Right ventricle myocardium superior (tissue), 1 donor: ENCODE measurements at places on chromosomes 11 and 22. TPM values are rescaled to one million over a fixed set of nuclear protein-coding genes. Genes with fewer than 3 reads are reported as not detected.

- no peak for DNase-seq
Measured at GRCh38 chr22:41415554-41415953, 31.0 kb downstream of the TOB2 start.

DNA sequence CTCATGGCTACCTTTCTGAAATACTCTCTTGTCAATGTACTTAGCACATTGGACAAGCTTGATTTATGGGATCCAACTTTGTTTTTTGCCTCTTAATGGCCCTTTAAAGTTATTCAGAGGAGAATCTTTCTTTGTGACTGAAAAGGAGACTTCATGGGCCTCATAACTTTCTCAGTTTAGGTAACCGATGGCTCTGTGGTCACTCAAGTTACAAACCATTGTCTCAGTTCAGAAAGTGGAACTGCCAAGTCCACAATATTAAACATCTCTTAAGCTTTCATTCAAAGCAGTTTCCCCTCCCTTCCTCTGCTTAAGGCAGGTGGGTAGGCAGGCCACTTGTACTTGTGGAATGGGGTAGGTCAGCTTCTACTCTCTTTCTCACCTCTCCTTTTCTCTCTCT, 12.3 kb upstream of the ARL14EP start:
- no peak for DNase-seq

DNA sequence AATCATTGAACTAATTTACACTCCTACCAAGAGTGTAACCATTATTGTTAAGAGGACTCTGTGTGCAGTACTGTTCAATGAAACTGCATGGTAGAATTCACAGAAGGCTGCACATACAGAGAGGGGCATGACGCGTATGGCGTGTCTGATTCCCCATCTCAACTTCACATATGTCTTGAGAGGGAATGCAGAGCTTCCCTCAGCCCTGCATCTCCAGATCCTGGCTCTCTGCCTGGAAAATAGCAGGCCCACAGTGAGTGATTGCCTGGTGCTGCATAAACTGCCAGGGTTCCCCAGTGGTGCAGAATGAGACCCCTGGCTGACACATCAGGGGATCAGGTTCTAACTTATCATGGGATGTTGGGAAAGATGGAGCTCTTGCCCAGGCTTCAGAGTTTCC, 260.2 kb upstream of the ISX start:
- no peak for DNase-seq

DNA sequence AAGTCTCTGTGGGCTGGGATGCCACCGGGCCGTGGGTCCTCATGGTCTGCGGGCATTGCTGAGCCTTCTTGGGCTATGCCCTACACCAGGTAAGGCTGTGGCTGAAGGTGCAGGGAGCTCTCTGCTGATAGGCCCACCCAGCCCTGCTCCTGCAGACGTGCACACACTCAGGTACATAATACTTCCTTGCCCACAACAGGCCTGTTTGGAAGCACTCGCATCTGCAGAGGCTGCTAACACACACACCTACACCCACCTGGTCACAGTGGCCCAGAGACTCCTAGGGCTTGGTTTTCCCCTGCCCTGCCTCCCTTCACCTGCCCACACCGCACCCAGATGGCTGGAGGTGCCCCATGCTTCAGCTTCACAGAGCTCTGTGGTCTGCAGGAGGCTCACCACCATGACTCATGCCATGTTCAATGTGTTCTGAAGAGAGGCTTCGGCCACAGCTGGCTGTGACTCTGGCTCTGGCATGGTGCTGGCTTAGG, 72.8 kb upstream of the KCNQ1OT1 start:
- DNase-seq = no peak

GRCh38 chr22:38027487-38027886, 29.7 kb upstream of the PICK1 start:
- no peak for DNase-seq

Gene PELI3
- 8.9 TPM for total RNA-seq

Gene MYBPC3
- total RNA-seq = 2,568 TPM

GRCh38 chr11:113119074-113119473, 157.9 kb downstream of the NCAM1 start:
- DNase-seq = no peak

DNA sequence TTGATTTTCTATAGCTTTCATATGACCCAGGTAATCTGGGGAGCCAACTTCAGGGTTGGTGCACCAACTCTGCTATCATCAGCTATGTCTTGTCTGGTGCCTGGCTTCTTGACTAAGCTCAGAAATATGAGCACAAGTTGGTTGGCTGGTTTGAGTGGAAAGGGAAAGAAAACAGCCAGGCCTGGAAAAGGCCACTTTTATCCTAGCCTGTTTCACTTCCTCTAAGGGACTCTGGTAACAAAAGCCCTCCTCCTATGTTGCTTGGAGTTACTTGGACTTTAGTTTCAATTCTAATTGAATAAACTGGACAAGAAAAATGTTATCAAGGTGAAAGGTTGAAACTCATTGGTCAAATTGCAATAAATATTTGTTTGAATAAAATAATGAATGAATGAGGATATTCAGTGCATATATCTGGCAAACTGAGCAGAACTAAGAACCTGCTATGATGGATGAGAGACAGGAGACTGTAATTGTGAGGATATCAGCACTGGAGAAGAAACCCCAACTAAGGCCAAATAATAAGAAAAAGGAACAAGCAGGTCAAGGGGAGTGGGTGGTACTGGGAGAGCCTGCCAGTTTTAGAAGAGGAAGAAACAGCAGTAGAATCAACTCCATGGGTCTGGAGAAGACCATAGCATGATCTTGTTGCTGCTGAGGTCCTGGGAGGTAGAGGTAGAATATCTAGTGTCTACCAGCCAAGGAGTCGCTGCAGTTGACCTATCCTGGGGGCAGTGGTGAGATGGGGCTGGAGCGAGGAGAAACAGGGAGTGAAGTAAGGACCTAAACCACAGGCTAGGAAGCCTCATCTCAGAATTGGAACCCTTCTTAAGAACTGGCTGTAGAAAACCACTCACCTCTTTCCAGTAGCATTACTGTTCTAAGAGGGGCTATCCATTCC, 8.2 kb downstream of the ROBO4 start:
- DNase-seq = no peak

- no peak for DNase-seq
Measured at GRCh38 chr11:76683161-76684095, 12.9 kb upstream of the LRRC32 start.

- DNase-seq = no peak
Measured at GRCh38 chr11:79083352-79083751, 357.5 kb downstream of the TENM4 start.

Gene OR5AS1
- total RNA-seq = not detected

DNA sequence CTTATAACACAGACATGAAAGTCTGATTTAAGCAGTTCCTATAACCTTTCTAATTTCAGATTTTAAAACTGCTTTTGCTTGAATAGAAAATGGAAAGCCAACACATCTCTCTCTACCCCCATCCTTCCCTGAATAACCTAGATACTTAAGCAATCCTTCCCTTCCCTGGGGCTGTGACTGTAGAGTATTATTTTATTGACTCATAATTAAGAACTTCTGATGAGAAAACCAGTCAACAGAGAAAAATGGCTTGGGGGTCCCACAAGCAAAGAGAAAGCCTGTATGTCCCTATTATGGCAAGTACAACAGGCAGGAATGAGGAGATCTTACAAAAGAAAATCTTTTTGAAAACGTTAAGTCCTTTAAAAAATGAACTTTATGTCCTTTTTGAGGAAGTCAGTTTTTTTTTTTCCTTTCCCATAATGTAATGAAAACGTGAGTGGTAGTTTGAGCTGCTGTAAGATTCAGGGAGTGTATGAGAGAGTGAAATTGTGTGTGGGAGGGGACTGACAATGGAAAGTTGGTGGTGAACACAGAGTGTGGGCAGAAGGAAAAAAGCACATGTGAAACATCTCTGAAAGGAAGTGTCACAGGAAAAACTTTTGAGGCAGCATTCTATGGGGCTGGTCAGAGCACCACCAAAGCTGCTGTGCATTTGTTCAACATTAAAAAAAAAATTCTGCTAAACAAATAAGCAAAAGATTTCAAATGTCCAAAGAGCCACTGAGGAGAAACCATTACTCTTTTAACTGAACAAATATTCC, 154.6 kb downstream of the MAML2 start:
- DNase-seq = no peak

GRCh38 chr22:37121887-37122591, 12.5 kb upstream of the TMPRSS6 start:
- DNase-seq = no peak

DNA sequence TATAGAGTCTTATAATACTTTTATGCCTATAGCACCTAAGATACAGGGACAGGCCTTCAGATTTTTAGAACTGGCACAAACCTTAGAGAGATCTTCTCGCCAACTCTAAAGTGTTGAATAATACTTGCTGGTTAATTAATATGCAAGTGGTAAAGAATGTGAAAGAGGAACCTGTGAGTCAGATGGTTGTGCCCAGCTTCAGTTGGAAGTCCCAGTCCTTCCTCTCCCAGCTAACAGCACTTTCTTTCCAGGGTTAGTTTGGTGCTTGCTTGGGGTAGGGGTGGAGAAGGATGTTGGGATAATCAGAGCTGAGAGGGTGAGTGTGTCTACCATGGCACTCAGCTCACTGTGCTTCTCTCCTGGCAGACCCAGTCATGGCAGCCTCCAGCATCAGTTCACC, 4.9 kb upstream of the TMEM132A start:
- no peak for DNase-seq

GRCh38 chr11:115919341-115920091, 415.3 kb upstream of the CADM1 start:
- DNase-seq = no peak

Gene OR52K2
- not detected for total RNA-seq

- DNase-seq = no peak
Measured at GRCh38 chr11:94814272-94814976, 46.3 kb downstream of the AMOTL1 start.

DNA sequence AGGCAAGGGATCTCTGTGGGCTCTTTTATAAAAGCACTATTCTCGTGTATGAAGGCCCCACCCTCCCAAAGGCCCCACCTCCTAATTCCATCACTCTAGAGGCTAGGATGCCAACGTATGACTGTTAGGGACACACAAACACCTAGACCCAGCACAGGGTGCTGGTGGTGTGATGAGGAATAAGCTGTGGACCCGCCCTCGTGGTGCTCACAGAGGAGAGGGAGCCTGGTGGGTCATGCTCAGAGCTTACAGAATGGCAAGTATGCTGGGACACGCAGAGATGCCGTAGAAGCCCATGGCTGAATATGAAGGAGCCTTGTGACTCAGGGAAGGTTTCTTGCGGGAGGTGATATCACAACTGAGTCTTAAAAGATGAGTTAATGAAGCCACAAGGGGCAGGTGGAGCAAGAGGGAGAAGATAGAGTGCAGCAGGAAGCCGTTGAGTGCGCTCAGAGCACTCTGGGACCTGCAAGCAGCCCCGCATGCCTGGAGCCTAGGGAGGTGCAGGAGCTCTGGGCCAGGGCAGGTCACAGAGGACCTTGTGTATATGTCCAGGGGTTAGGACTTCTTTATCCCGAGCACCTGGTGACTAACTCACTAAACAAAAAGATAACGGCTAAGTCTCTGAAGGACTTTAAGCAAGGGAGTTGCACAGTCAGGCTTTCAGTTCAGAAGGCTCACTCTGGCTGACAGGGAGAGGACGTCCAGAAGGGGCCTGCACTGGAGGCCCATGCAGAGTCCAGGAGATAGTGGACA, 160.9 kb downstream of the TRIM29 start:
- no peak for DNase-seq

Gene DUSP8
- total RNA-seq = 7.7 TPM

DNA sequence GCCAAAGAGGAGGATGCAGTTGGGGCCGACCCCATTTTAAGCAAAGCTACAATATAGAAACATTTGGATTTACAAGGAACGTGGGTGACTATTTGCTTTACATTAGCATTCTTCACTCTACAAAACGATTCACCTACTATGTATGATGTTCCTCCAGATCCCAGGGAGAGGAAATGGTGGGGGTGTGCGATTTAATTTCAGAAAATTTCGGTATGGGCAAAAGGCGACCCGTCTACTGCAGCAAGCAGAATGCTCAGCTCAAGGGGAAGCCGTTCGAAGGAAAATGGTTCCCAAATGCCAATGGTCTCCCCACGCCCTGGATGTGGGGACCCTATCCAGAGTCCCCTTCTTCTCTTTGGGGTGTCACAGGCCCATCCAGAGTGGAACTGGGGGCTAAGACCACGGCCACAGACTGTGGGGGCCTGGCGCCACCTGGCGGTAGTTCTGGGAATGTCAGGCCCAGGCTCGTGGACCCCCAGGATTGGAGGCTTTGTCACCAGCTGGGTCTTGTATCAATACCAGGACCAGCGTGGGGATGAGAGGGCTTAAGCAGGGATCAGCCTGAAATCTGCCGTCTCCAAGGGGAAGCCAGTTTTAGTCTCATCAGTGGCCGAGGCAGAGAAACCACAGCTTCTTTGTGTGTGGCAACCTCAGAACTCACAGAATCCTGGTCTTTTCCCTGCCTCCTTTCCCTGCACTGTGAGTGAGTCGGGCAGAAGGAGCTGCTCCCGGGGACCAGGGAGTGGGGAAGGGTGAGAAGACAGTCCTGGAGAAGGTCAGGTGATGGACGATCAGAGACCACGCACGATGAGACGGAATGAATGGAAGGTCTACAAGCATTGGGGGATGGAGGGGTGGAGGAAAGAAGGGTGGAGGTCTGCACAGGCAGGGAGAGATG, 8.4 kb downstream of the LRRC10B start:
- DNase-seq = no peak

DNA sequence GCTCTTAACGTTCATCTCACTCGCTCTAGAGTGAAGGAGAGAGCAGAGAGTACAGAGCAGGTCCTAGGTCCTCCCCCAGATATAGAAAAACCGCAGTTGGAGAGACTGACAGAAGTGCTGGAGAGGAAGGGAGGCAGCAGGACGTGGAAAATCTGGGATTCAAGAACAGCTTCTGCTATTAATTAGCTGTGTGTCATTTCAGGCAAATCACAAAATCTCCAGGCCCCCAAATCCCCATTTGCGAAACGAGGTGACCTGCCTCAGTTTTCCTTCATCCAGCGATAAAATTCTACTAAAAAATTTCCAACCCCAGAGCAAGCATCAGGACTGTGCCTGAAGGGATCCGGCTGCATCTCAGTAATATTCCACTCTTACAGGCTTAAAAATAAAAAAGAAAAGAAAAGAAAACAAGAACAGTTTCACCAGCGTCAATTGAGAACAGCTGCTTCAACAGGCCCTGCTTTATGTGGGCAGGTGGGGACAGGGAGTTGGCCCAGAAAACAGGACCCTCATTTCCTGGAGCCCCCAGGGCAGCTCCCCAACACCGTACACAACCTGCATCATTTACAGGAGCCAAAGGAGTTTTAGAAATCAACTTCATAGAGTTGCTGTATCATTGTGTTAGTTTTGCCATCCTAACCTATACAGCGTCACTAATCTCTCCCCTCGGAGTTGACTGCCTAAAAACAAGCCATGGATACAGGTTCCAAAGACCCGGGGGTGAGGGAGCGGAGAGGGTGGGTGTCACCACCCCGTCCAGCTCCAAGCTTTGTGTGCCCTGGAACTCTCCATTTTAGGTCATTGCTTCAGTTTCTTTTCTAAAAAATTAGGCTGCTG, 2.3 kb upstream of the MALAT1 start:
- no peak for DNase-seq

Gene SLC25A18
- 2.5 TPM for total RNA-seq

Gene CDC42EP1
- total RNA-seq = 15.4 TPM

Gene DCUN1D5
- 24.0 TPM for total RNA-seq
